Skeletal muscle tissue (tissue), 5 donors: ENCODE measurements at places on chromosomes 5 and 9. TPM values are rescaled to one million over a fixed set of nuclear protein-coding genes. Genes with fewer than 3 reads are reported as not detected.

Gene PDE6A
- total RNA-seq: not detected

Gene ADAMTS2
- total RNA-seq: 29.7 TPM

Gene FAM151B
- total RNA-seq: 7.8 TPM

Gene STKLD1
- 1.0 TPM for total RNA-seq

Gene CDH6
- 5.7 TPM for total RNA-seq

Gene PHF24
- under 0.01 TPM for total RNA-seq

Gene GAPT
- total RNA-seq: not detected

Gene GABRA1
- total RNA-seq: not detected

Gene GABRB2
- 1.0 TPM for total RNA-seq

Gene NMUR2
- not detected for total RNA-seq

Gene N4BP3
- total RNA-seq: 12.0 TPM

Gene GPR151
- total RNA-seq: not detected

Gene UBE2B
- 67.8 TPM for total RNA-seq

Gene DRD1
- not detected for total RNA-seq

Gene CER1
- not detected for total RNA-seq
